ENCODE measurements at places on chromosomes 6 and 20.

- no peak for DNase-seq
These were observed 3.2 kb downstream of the FOXC1 start for GRCh38 chr6:1612974-1613306.

DNA sequence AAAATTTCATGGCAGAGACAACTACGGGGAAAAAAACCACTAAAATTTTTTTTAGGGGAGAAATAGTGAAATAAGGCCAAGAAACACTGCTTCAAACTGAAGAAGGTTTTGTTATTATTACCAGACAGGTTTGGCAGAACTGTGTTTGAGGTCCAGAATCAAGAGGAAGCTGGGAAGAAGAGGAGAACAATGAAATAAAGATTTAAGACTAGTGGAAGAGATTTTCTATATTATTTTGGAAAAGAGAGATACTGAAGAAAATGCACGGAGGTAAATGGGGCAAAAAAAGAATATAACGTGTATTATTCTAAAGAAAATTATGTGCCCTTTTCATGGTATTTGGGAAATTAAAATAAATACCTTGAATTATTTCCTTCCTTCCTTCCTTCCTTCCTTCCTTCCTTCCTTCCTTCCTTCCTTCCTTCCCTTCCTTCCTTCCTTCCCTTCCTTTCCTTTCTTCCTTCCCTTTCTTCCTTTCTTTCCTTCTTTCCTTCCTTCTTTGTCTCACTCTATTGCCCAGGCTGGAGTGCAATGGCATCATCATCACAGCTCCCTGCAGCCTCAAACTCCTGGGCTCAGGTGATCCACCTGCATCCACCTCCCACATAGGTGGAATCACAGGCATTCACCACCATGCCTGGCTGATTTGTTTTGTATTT lies 124.3 kb downstream of the GJA1 start:
- no peak for DNase-seq

GRCh38 chr6:20417819-20418218 lies 16.1 kb downstream of the E2F3 start:
- no peak for DNase-seq

DNA sequence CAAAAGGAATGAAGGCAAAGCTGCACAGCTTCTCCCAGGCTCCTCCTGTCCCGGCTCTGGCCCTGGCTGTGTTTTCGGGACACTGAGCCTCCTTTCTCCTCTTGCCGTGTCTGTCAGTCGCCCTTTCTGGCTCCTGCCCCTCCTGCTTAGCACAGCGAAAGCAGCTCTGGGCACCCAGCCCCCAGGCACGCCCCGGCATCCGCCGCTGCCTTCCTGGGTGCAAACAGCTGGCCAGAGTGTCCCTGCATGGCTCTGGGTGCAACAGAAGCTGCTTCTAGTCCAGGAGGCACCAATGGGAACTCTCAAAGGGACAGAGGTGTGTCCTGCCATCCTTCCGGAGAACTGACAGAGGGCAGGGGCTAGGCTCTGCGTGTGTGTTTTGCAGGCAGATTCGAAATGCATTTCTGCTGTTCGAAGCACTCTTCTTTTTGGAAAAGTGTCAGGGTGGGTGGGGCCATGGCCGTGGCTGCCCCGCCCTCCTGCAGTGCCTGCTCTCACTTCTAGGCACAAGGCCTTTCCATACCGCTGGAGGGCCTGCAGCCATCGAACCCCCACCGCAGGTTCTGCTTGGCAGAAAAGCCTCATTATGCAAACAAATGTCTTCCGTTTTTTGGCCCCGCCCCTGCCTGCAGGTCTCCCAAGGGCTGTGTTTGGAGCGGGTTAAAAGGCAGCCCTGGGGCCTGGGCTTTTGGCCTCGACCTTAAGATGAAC lies 15.5 kb downstream of the COL9A3 start:
- DNase-seq, result no peak

DNA sequence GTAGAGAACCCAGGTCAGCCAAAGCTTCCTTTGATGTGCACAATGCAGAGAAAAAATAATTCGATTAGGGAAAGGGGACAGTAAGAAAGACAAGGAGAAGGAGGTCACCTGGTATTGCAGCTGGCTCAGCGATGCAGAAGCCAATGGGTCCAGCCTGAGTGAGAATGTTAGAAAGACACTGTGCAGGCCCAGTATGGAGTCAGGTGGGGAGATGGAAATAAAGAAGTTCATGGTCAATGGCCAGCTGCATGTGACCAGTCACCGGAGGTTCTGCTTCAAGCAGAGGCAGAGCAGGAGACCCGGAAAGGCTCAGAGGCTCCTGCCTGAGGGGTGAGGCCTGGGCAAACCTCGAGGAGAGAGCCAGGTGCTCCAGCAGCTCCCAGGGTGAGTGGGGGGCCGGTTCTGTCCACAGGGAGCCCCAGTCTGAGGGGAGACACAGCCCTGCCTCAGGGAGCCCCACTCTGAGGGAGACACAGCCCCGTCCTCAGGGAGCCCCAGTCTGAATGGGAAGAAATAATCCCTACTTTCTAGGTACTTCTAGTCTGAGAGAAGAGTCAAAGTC lies 51.3 kb downstream of the LRFN2 start:
- no peak for DNase-seq

- DNase-seq, result no peak
These were observed 48.6 kb downstream of the DAAM2 start for GRCh38 chr6:39840781-39841180.

All from stimulated activated CD8-positive, alpha-beta memory T cell treated with anti-CD3 and anti-CD28 coated beads, Interleukin-7, amount 100 ng/mL, for 1 hour (primary cell).